ENCODE measurements at places on chromosomes 12 and 14.

DNA sequence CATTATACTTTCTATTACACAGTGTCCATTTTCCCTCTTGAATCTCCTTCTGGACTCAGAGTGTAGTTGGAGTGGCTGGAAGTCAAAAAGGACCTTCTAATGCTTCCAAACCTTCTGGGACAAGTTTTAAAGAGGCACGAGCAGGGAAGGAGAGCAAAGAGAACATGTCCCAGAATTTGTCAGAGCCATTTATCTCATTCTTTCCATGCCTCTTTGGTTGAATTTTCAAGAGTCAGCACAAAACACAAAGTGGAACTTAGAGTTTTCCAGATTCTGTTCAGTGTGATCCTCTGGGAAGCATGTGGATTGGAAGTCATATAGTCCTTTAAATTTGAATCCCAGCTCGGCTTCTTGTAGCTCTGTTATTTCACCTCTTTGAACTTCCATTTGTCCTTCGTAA lies 138.2 kb upstream of the PWP1 start:
- no peak for DNase-seq

DNA sequence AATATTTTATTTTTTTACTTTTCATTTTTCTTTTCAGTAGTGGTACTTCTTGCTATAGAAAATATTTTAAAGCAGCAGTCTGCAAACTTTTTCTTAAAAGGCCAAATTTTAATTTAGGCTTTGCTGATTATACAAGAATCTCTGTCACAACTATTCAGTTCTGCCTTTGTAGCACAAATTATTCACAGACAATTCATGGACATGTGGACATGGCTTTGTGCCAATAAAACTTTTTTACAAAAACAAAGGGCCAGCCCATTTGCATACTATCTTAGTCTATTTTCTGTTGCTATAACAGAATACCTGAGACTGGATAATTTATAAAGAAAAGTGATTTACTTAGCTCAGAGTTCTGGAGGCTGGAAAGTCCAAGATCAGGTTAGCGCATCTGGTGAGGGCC lies 17.1 kb downstream of the LLPH start:
- DNase-seq, result no peak

GRCh38 chr12:90216815-90217214 lies 508.2 kb upstream of the ATP2B1 start:
- DNase-seq, result no peak

DNA sequence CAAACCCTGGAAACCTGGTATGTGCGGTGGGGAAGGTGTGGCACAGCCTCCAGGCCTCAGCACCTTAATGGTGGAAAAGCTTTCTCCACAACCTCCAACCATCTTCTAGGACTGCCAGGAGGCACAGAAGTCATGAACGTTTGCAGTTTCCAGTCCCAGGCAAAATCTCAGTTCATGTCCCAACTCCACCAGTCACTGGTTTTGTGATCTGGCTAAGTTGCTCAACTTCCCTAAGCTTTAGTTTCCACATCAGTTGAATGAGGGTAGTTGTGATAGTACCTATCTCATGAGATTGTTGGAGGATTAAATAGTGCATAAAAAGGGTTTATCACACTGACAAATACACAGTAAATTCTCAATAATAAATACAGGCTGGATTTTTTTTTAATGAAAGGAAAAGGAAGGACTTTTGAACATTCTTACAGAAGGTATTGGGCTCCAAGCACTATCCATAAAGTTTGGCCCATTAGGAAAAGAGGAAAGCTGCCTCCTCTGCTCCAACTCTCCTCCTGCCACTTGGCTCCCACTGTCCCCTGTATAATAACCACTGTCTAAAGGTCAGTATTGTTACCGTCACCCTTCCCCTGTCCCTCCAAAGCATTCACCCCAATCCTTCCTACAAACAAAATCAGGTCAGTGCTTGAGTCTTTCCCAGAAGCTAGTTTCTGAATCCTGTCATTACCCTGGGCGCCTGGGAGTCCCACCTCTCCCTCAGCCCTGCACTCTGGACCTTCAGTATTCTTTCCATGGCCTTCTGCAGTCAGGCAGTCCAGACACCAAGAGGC lies 6.3 kb downstream of the PCK2 start:
- DNase-seq, result no peak

- no peak for DNase-seq
These were observed 179.4 kb downstream of the EFCAB11 start for GRCh38 chr14:89775151-89775550.

DNA sequence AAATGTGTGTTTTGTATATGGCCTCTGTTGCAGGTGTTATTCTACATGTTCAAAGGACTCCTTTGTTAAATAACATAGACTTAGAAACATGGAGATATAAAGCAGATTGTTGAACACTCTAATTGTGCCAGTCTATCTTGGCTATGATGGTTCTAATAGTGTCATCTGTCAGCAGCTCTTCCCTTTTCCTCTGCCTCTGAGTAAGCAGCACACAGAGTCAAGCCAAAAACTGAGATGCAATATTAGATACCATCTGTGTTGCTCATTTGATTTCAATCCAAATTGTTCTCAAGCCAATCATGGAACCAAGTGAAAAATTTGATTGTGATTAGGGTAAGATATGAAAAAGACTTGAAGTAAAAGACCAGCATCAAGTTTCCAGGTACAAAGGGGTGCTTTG lies 871.1 kb upstream of the MGAT4C start:
- no peak for DNase-seq

- no peak for DNase-seq
These were observed 153.9 kb downstream of the ACSS3 start for GRCh38 chr12:81231574-81232368.

- DNase-seq, result no peak
These were observed 2.7 kb downstream of the RAP1B start for GRCh38 chr12:68613209-68613904.

DNA sequence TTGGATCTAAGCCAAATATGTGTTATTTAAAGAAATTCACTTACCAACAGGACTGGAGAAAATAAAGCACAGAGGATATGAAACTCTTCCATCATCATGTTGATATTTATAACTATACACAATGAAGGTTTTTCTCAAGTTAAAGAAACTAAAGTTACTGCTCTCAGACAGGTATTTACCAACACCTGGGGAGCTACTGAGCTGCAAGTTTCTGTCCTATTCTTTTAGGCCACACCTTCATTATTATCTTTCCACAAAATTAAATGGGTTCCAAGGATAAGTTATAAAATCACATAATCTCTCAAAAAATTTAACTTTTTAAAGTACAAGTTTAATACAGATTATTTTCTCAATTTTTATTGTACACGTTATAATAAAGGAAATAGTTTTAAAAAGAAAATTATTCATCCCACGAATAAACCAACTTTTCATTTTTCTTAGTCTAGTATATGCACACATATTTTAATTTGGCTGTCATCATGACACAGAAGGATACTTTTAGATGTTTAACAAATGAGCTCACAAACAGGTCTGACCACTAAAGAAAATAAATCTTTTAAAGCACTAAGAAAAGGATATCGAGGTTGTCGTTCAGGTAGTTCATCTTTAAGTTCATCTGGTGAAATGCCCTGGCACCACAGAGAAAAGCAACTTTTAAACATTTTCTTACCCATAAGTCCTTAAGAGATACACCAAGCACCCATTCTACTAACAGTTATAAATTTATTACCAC lies 7.8 kb downstream of the GMFB start:
- no peak for DNase-seq

GRCh38 chr14:87934185-87934584 lies 58.8 kb downstream of the GALC start:
- no peak for DNase-seq

- DNase-seq, result no peak
These were observed 42.6 kb upstream of the FBRSL1 start for GRCh38 chr12:132447327-132447720.

DNA sequence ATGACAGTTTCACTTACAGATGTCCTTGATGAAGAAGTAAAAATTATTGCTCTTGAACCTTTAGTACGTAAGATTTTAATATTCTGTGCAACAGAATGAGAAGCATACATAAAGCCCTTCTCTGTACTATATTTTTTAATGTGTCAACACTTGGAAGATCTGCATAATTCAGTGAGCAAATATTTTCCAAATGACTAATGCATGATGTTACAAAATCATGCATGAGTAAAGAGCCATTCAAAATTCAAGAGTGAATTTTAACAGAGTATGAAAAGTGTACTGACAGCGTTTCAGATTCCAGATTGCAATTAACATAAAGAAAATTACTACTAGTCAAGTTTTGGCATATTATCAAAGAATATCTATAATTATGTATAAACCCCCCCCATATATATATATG lies 101.4 kb upstream of the BBS10 start:
- no peak for DNase-seq

DNA sequence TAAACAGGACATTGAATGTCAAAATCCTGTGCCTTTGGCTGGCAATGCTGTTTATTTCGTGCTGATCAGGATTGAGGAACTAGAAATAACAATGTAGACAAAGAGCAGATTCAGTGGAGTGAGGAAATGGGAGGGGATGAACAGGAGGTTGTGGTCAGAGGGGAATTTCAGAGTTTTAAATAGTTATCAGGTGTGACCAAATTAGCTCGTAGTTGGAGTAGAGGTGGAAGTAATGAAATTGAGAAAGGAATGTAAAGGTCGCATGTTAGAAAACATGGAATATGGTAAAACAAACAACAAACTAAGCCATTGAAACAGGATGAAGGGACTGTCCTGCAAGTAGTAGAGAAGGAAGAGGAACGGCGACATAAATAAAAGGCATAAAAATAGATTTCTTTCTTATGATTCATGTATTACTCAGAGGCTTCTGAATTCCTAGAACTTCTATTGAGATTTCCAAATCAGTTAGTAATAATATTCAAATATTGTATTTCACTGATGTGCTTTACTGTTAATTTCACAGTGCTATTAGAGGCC lies 9.5 kb upstream of the SAV1 start:
- no peak for DNase-seq

GRCh38 chr12:48901278-48901677 lies 24.0 kb downstream of the FKBP11 start:
- DNase-seq, result no peak

- no peak for DNase-seq
These were observed 16.6 kb downstream of the SOCS2 start for GRCh38 chr12:93589081-93589480.

- DNase-seq, result no peak
These were observed 18.2 kb upstream of the IRF2BPL start for GRCh38 chr14:77046721-77047120.

DNA sequence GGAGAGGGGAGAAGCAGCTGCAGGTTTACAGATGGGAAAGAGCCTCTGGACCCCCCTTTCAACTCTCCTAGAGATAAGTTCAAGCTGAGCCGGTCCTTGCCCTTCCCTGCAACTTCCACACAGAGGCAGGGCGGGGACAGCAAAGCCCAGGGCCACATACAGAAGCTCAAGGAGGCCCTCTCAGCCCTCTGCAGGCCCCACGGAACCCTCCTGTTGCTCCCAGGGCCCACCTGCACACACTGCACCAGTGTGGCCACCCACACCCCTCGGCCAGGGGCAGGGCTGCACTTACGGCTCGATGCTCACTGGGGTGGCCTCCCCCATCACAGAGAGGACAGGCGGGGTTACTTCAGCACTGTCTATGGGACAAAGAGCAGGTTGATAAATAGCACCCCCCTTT lies 13.0 kb upstream of the PNMA1 start:
- no peak for DNase-seq

DNA sequence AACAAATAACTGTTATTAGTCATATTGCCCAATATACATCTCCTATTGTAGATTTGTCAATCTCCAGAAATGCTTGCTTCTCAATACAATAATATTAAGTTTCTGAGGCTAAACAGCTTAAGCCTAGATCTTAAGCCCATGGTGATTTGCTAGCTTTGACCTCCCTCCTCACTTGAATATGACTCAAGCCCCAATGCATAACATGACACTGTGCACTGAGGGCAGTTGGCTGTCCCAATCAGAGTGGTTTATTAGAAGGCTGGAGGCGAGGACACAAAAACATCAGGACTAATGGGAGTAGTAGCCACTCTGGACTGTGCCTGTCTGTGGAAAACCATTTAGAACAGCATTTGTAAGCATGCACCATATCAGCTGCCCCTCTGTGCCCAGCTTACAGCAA lies 81.1 kb upstream of the GTF2A1 start:
- DNase-seq, result no peak

DNA sequence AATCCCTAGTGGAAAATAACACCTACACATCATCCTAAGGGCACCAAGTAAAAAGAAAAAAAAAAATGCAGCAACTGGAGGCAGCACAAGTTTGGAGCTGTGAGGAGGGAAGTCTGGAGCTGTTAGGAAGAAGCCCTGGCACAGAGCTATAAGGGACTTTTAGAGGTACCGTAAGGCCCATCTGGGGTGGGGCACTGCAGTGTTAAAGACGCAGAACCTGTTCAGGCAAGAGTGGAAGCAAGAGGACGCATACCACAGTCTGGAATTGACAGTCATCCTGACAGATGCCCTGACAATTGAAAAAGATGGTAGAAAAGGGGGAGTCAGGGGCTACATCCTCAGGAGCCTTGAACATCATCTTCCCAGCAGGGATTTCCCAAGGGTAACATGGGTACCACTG lies 195.9 kb upstream of the PLEKHG7 start:
- DNase-seq, result no peak

GRCh38 chr12:120539303-120539702 lies 5.1 kb downstream of the RNF10 start:
- no peak for DNase-seq

- no peak for DNase-seq
These were observed 20.3 kb upstream of the EMP1 start for GRCh38 chr12:13176256-13176655.

DNA sequence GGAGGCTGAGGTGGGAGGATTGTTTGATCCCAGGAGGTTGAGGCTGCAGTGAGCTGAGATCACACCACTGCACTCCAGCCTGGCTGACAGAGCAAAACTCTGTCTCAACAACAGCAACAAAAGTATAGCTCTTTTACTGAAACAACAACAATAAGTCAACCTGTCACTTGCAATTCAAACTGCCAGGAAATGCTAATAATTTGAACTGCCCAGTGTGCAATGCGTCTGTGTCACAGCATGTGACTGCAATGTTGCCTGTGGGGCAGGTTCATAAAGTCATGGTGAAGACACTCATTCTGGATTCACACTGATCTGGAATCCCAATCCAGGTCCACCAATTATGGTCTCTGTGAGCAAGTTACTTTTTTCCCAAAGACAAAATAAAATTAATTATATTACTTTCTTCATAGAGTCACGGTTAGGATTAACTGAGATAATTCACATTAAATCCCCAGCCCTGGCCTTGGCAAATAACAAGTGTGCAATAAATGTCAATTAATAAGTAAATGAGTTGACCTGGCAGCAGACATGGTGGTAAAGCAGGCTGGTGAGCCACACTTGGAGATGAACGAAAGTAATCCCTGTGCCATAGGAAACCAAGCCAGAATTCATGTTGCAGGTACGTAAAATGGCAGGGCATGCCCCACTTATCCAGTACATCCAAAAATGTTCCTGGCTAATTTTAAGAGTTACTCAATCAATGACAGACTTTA lies 89.1 kb upstream of the CPSF6 start:
- DNase-seq, result no peak

GRCh38 chr14:59294662-59294992 lies 106.2 kb downstream of the DAAM1 start:
- DNase-seq, result no peak

GRCh38 chr14:103298620-103299019 lies 35.4 kb upstream of the EIF5 start:
- DNase-seq, result no peak

- no peak for DNase-seq
These were observed 203.7 kb downstream of the SPTSSA start for GRCh38 chr14:34258318-34258717.

Measured in stimulated activated CD8-positive, alpha-beta memory T cell treated with anti-CD3 and anti-CD28 coated beads, Interleukin-4, amount 100 ng/mL, for 1 hour (primary cell).